ENCODE measurements at places on chromosomes 12 and 14.

DNA sequence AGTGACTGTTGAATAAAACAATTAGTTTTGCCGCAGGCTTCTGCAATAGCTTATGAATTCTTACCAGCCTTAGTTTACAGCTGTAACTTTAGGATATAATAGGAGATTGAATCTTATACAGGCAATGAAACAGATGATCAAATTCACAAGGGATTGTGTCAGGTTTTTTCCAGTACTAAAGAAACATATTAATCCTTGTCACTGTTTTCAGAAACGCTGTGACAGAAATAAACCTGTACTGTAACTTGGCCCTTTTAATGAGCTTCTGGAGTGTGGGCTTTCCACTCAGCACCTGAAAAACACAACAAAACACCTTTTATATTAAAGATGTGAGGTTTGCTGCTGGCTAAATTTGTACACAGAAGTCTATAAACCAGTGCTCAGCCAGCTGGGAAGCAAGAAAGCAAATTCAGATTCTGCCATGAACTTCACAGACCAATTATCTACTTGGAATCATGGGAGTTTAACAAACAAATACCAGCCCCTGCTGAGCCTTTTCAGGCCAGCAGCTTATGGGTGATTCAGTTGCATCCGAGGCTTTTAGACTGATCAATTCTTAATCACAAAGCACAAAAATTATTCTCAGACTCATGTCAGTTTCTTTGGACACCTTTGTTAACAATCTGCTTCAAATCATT, 109.5 kb downstream of the FOXG1 start:
- DNase-seq = no peak

DNA sequence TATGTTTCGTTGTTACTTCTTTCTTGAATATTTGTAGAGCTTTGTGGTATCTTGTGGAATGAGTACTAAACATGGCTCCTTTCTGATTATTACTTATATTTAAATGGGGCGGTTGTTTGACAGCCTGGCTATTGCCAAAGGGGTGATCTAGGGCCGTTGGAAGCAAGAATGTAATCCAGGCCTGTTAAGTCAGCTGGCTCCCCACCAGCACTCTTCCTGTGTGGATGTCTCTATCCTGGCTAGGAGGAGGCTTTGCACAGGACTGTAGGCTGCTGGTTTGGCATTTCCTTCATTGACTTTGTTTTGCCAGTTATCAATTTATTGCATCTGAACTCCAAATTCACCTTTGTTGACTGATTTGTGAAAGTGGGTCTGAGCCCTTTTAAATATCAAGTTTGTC, 5.6 kb downstream of the FAM234B start:
- no peak for DNase-seq

DNA sequence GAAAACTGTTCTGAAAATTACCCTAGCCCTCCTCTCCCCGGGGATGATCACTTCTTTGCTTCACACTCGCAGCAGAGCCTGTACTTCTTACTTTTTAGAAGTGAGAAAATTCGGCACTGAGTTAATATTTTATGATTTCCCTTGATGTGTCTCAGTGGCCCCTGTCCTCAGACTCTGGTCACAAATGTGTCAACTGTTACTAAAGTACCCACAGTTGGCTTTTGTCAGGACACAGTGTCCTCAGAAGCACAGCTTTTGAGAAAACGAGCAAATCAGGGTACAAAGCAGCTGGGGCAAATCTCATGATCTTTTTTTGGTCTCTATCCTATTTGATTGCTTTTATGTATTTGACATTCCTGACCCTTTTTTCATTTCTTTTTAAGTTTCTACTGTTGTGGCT, 142.5 kb downstream of the SYNE2 start:
- no peak for DNase-seq

DNA sequence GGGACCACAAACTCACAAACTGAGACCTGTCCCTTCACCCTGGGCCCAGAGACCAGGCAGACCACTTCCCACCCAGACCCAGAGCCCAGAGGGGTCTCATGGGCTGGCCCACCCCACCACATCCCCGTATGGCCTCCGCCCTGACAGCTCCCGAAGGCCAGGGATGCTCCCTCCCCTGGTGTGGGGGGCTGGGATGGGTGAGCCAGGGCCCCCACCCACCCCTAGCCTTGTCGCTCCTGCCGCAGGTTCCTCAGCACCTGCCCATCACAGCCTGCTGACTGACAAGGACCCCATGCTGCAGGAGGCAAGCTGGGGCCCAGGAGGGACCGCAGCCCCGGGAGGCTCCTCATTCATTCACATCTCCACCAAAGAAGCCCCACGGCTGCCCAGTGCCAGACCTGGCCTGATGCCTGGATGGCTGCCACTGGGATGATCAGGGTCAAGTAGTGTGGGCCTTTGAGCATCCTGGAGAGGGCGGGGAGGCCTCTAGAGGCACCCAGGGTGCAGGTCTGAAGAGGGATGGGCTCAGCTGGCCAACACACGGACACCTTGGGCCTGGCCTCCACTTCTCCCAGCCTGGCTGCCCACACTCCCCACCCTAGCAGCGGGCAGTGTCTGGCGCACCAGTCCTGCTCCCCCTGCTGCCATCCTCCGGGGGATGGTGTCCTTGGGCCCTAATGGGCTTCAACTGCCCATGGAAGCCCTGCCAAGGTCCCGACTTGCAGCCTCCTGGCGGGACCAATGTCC, 24.7 kb upstream of the GPR132 start:
- no peak for DNase-seq

Data from hypothalamus (tissue), 51 donors.